ENCODE measurements at places on chromosomes 3 and 15.

DNA sequence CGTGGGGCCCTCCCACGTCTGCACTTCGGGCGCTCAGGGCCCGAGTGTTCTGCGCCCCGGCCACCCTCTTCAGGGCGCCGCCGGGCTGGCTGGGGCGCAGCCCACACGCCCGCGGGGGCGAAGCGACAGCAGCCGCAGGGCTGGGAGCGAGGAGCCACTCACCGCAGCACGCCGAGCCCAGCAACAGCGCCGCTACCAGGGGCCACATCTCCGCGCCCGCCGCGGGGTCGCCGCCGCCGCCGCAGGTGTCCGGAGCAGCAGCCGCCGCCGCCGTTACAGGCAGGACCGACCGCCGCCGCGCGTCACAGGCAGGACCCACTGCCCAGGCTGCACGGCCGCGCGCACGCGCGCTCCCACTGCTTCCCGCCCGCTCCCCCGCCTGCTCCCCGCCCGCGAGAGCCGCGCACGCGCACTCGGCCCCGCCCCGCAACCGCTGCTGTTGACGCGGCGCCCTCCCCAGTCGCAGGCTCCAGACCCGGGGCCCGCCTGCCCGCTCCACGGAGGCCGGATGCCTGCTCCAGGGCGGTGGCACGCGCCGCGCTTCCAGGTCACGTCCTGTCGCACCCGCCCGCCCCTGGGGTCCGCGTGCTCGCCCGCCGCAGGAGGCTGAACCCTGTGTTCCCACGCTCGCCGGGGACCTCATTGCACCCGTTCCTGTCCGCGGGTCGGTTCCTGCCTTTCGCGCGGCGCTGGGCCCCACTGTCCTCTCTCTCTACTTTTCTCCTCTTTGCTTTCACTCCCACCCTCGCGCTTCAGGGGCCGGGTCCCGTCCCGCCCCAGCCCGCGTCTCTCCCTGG is at the start of gene CD47:
Gene CD47 (minus strand): TSS at position 331 of the 797 bp plus-strand sequence. CDS start 123 bp downstream, at position 208.
- peak; percentile 96 for DNase-seq

GRCh38 chr15:45551676-45552075 is 29.1 kb upstream of the SLC30A4 start:
- DNase-seq = no peak

GRCh38 chr3:17143893-17144664 is 259.3 kb downstream of the PLCL2 start:
- DNase-seq = no peak

GRCh38 chr3:59481776-59482400 is 432.1 kb upstream of the CFAP20DC start:
- no peak for DNase-seq

GRCh38 chr3:110327870-110328269 is 743.7 kb upstream of the NECTIN3 start:
- no peak for DNase-seq

DNA sequence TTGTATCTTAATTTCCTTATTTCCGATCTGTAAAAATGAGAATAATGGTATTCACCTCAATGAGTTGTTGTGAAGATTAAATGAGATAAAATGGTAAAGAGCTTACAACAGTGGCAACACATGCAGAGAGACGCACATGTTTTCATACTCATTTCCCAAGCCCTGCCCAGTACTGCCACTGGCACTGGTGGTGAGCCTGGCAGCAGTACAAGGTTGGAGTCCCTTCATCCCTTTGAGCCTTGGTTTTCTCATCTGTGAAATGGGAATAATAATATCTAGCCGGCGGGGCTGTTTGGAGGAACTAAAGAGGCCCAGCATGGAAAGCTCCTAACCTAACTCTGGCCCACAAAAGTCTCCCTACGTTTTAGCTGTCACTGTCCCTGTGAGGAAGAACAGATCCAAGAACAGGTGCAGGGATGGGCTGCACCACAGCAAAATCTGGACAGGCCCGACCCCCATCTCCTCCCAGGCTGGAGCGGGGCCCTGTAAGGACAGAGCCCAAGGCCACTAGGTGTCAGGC is 866 bp upstream of the CD276 start:
- DNase-seq = no peak

DNA sequence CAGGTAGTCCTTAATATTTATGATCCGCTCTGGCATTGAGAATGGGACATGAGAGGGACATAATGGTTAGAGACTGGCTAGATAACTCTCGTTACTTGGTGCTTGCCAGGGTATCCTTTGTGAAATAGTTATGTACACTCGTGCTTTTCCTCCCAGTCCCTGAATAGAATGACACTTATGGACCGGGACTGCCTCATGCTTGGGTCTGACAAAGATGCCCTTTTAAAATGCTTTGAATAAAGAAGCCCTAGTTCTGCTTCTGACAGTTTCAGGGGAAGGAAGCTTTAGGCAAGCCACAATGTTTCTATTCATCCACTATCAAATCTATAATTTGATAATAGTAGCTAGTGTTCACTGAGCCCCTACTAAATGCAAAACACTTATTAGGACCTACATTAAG is 29.4 kb downstream of the POLR2M start:
- DNase-seq = no peak

DNA sequence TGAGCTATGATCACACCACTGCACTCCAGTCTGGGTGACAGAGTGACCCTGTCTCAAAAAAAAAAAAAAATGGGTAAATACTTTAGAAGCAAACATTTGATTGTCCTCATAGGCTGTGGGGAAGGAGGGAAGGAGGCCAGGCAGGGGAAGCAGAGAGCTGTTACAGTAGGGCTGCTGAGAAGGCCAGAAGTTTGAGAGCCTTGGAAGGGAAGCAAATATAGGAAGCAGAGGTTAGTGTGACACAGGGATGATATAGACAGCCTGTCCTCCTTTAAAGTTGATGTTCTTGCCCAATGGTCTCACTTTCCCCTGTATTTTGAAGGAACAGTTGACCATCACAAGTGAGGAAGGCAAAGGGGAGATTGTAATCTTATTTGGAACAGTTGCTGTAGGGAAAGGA is 5.3 kb upstream of the ALPK3 start:
- no peak for DNase-seq

DNA sequence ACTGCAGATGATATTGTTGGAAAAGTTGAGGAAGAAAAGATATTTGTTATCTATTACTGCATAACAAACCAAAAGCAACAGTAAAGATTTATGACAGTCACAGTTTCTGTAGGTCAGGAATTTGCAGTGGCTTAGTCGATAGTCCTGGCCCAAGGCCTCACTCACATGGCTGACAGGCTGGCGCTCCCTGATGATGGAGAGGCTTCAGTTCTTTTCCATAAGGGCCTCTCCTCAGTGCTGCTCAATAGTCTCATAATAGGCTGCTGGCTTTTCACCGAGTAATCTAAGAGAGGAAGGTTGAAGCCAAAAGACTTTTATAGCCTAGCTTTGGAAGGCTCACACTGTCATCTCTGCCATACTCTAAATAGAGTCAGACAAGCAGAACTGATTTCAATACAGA is 17.7 kb downstream of the IREB2 start:
- no peak for DNase-seq

DNA sequence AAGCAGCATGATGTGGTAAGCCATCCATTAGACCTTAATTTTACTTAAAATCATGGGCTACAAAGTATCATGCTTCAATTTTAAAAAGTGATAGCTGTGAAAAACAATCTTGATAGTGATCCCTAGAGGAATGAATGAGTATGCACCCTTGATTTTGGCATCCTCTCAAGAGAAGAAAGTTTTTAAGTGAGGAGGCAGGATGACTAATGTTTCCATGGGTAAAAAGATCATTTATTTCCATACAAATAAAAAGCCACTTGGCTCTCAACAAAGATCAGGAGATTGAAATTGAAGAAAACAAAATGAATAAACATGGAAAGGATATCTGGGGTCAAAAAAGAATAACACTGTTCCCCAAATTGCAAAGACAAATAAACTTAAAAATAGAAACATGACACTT is 305.4 kb downstream of the MEX3B start:
- no peak for DNase-seq
